Activated CD4-positive, alpha-beta T cell treated with anti-CD3 and anti-CD28 coated beads for 1 hour (primary cell): ENCODE measurements at places on chromosomes 6 and 20.

- no peak for DNase-seq
These were observed 47.3 kb upstream of the IL20RA start for GRCh38 chr6:137092018-137092417.

DNA sequence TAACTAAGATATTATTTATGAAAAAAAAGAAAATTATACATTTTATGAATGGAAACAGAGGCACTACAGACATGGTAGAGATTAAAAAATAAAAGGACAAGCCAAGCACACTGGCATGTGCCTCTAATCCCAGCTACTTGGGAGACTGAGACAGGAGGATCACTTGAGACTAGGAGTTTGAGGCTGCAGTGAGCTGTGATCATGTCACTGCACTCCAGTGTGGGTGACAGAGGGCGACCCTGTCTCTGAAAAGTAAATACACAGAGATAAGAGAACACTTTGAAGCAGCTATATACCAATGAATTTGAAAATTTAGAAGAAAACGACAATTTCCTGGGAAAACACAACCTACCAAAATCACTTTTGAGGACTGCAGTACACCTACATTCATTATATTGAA, 47.4 kb upstream of the TFAP2C start:
- no peak for DNase-seq

- DNase-seq: no peak
These were observed 11.9 kb upstream of the TNFRSF21 start for GRCh38 chr6:47321577-47321976.

DNA sequence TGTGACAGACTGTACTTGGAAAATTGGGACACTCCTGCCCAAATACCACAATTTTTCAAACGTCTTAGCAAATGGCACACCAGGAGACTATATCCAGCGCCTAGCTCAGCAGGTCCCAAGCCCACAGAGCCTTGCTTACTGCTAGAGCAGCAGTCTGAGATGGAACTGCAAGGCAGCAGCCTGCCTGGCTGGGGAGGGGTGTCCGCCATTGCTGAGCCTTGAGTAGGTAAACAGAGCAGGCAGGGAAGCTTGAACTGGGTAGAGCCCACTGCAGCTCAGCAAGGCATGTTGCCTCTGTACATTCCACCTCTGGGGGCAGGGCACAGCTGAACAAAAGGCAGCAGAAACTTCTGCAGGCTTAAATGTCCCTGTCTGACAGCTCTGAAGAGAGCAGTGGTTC, 1003.3 kb upstream of the MAP3K7 start:
- no peak for DNase-seq

- no peak for DNase-seq
These were observed 21.3 kb downstream of the RBM38 start for GRCh38 chr20:57412347-57413029.

GRCh38 chr6:140677781-140678528, 1303.5 kb upstream of the CITED2 start:
- DNase-seq: no peak

- no peak for DNase-seq
These were observed 23.4 kb downstream of the SIRPA start for GRCh38 chr20:1918491-1919165.

DNA sequence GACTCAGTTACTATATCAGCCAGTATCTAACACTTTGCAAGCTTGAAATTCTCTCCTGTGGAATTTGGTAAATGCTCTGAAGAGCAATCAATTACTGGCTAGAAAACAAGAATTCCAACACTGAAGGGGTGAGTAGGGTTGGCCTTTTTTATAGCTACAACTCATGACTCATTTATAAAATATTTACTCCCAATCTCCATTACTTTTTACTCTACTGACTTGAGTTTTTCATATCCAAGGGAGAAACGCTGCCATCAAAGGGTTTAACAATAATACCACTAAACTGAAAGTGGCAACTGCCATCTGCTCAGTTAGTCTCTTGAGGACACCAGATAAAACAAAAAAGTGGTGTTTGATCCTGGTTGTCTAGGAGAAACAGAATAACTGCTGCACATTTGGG, 203.1 kb downstream of the UBE3D start:
- DNase-seq: no peak
